ENCODE measurements at places on chromosomes 4 and X.
A peak's percentile ranks its signal among the peaks of the same experiment; 100 is the strongest.

DNA sequence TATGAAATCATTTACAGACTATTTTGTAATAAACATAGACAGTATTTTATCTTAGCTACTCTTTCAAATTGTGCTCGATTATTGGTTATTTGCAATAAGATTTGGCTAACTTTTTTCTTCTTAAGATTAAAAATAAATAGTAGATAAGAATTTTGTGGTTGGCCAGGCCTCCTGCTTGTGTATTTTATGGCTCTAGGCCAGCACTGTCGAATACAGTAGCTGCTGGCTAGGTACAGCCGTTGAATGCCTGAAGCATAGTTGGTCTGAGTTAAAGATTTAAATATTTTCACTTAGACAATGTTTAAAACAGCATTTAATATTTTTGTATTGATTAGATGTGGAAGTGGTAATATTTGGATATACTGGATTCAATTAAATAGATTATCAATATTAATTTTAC is 481.0 kb downstream of the SPRY1 start:
- DNase-seq = no peak

DNA sequence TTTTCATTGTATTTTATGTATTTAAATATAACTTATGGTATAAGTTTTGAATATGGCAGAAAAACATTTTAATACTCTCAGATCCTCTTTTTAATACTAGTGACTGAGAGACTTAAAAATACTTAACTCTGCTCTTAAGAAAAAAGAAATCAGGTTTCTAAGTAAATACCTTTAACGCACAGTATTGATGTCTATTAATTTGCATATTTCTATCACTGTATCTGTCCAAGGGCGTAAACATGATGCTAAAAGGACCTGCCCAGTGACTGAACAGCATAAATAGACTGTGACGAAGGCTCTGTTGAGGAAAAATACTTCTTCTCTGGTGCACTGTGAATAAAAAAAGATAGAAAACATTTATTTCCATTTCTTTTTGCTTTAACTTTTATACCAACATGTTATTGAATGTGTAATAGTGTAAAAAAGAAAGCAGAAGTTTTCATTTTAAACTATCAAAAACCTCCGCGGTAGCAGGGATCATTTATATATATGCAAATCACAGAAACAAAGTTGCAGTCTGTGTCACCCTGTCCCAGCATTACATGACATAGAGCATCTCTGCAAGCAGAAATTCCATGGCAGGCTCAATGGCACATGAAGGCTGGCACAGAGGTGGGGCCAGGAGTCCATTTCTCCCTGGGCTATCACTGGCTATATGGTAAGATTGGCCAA is 75.4 kb downstream of the ZAR1 start:
- no peak for DNase-seq

DNA sequence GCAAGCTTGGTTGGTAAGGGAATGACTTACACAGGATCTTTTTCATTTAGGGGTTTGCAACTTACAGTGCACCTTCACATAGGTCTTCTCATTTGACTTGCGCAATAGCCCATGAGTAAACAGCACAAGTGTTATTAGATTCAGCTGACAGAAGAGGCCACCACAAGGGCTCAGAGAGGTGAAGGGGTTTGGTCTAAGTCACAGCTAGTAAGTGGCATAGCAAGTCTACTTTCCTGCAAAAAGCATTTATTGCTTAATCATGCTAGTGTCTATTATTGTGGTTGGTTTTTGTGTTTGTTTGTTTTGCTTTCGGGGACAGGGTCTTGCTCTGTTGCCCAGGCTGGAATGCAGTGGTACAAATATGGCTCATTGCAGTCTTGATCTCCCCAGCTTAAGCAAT is 83.3 kb downstream of the SPRY1 start:
- no peak for DNase-seq

DNA sequence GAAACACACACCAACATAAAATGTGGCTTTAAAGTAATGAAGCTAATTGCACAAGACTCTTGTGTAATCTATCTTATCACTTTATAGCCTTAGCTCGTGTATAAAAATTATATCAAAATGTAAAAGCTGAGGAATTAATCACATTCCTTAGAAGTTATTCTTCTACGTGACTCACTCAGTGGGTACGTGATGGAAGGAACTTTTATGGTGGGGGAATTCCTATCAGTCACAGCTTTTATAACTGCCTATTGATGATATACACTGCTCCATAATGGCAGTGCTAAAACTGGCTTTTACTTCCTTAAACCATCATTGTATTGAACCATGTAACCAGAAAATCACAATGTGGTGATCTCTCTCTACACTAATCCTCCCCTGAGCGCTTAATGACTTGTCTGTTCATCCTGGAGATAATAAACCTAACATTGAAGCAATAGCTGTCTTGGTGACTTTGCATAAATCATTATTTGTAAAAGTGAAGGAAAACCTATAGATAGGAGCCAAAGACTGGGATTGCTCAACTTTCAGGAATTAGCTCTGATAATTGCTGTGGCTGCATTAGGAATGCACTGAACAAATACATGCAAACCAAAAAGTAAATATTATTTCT is 276.7 kb downstream of the GBA3 start:
- DNase-seq = no peak

DNA sequence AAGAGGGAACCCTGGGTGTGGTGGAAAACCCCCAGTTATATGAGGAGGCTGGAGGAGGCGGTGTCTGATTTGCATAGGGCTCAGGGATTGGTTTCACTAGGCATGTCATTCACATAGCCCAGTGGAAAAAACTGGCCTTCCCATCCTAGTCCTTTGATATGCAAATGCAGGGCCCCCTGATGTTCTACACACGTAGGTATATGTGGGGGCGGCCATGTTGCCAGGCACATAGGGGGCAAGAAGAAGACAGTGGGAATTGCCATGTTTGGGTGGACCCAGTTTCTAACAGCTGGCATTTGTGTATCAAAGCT is 34.0 kb upstream of the ENPP6 start:
- no peak for DNase-seq

DNA sequence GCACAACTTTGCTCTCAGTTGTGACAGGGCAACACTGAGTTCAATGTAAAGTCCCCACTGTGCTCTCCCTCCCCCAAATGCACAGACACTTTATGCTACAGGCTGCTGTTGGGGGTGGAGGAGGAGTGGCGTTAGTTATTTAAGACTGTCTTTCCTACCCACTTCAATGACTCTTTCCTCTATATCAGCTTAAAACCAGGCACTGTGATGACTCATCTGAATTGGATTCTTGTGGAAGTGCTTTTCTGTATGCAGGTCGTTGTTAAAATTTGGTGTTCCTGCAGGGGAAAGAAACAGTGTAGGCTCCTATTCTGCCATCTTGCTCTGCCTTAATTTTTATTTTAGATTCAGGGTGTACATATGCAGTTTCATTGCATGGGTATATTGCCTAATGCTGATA is 1157.2 kb upstream of the ADGRL3 start:
- no peak for DNase-seq

GRCh38 chrX:14027036-14027435 is 2.7 kb downstream of the GEMIN8 start:
- DNase-seq = no peak

- DNase-seq = no peak
These were observed 324.1 kb upstream of the FAM47C start for GRCh38 chrX:36684053-36684452.

DNA sequence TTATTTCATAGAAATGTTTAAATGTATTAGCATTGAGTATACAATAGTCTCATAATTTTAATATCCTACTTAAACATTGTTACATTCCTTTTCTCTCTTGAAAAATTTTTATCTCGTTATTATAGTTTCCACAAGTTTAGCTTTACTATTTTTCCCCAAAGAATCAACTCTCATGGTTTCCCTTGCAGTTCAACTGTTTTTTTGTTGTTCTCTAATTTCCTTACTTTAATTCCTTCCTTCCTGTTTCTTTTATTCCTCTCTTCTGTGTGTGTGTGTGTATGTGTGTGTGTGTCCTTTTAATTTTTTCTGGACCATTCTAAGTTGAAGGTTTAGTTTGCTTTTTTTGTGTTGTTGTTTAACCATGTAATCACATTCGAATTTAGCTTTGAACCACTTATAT is 171.1 kb downstream of the GASK1B start:
- no peak for DNase-seq

DNA sequence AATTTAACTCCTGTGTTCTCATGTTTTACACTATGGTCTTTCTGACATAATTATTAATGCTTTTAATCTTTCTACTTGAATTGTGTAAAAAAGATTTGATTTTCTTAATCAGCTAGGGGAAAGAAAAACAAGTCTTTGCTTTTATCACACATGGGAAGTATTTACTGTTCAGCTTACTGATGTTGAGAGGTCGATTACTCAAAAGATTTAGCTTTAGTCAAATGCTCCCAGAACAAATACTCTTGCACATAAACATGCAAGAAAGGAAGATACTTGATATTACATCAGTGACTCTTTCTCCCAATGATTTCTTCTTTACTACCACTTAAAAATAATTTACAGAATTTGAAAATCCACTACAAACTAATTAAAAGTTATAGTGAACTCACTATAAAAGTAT is 198.3 kb upstream of the FAT4 start:
- DNase-seq = no peak

- no peak for DNase-seq
These were observed 606 bp downstream of the CXorf58 start for GRCh38 chrX:23908219-23909004.

DNA sequence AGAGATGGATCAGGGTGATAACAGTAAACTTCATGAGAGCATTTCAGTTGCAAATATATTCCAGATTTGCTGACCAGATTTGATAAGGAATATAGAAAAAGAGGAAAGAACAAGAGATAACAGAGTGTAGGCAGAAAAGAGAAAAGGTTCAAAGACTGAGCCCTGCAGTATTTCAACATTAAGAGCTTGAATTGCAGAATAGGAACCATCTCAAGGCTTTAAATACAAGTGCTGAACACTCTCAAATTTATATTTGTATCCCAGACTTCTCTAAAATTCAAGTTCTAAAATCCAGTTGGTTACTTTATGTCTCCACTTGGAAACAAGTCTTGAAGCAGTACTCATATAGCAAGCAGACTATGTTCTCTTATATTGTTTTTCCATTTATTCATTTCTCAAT is 9.7 kb upstream of the MYOZ2 start:
- DNase-seq = no peak

- no peak for DNase-seq
These were observed 4.9 kb upstream of the HAUS7 start for GRCh38 chrX:153475271-153475670.

GRCh38 chr4:140092094-140092851 is 61.7 kb downstream of the MAML3 start:
- no peak for DNase-seq

- no peak for DNase-seq
These were observed 190.2 kb upstream of the CPEB2 start for GRCh38 chr4:14812101-14812500.

GRCh38 chr4:184331268-184331995 is 113.8 kb upstream of the ENPP6 start:
- DNase-seq = no peak

- DNase-seq = no peak
These were observed 41.0 kb downstream of the TXLNG start for GRCh38 chrX:16827225-16827624.

GRCh38 chrX:37627602-37628001 is 56.1 kb downstream of the LANCL3 start:
- no peak for DNase-seq

- no peak for DNase-seq
These were observed 67.1 kb upstream of the MYOZ2 start for GRCh38 chr4:119068529-119068962.

GRCh38 chrX:17374619-17375366 is at the start of gene NHS:
Gene NHS, plus strand, starts transcription at chrX:17375200. Its CDS starts 558 bp downstream, at chrX:17375758.
- peak; percentile 72 for DNase-seq

GRCh38 chr4:180134091-180134866 is 2108.9 kb upstream of the TENM3 start:
- DNase-seq = peak; percentile 17

DNA sequence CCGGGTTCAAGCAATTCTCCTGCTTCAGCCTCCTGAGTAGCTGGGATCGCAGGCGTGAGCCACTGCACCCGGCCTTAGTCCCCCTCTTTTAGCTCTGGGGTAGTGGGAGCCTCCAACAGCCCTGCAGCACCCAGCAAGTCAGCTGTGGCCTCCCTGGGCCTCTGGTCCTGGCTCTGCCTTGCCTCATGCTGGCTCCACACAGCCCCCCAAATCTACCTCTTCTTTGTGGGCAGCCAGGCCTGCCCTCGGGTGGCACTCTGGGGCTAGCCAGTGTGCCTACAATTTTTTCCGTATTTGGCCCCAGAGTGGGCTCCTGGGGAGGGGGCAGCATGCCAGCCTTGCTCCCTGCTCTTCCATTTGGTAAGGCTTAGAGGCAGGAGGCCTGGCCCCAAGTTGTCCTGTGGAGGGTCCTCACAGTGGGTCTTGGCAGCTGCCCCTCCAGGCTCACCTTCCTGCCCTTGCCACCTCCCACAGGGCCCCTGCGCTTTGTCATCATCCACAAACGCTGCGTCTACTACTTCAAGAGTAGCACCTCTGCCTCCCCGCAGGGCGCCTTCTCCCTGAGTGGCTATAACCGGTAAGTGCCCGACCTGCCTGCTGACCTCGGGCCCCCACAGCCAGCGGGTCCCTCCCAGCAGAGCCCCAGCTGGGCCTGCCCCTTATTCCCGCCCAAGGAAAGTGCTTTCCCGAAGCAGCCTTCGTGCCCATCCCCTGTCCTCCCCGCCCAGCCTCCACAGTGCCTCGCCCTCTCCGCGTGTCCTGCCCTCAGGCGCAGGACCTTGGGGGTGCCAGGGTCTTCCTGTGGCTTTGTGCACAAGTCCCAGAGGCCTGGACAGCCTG is 21.0 kb upstream of the ADD1 start:
- DNase-seq = no peak

DNA sequence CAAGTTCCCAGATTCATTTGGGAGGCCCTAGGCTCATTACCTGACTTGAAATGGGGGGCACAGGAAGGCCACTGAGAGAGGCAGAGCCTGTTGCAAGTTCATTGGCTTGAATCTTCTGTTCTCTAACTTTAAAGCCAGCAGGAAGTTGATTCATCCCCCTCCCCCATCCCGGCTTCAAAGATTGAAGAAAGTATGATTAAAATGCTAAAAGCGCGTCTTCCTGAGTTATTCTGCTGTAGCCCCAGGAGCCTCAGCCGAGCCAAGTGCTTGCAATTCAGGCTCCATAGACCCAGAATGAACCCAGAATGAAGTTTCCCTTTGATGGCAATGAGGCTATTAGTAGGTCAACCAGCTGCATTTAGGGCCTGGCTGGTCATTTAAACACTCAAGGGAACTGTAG is 14.7 kb downstream of the CHST7 start:
- DNase-seq = no peak

- DNase-seq = no peak
These were observed 347.1 kb downstream of the IDS start for GRCh38 chrX:149157976-149158375.

DNA sequence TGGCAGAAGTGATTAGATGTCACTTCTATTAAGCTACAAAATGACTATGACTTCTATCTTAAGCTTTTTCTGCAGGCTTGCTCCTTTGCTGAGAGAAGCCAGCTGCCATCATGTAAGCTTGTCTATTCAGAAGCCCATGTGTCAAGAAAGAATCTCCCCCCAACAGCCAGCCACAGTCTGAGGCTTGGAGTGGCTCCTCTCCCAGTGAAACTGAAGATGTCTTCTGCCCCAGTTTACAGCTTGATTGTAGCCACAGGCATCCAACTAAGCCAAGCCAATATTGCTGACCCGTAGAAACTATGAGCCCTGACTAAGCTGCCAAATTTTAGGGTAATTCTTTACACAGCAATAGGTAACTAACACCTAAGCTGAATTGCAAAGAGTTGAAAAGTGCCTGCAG is 26.7 kb upstream of the SLC10A7 start:
- DNase-seq = no peak
